ENCODE measurements at places on chromosomes 5 and 9.

- DNase-seq: no peak
These were observed 213.2 kb upstream of the ACTBL2 start for GRCh38 chr5:57695706-57696388.

DNA sequence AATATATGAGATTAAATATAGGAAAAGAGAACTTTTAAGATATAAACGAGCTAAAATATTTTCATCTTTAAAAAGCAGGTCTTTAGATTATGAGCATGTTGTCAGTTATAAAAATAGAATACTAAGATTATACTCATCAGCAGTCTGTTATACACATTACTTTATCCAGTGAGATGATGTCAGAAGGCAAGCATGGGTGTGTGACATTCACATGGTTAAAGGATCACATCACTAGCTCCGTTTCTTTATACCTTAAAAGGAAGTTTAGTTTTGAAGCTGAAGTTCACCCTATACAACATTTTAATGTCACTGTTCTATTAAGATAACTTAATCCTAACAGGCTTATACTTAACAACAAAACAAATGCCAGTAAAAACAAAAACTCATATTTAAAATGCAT lies 59.6 kb downstream of the RICTOR start:
- DNase-seq: peak; percentile 97

GRCh38 chr5:159873680-159874079 lies 42.6 kb upstream of the ADRA1B start:
- DNase-seq: peak; percentile 76

DNA sequence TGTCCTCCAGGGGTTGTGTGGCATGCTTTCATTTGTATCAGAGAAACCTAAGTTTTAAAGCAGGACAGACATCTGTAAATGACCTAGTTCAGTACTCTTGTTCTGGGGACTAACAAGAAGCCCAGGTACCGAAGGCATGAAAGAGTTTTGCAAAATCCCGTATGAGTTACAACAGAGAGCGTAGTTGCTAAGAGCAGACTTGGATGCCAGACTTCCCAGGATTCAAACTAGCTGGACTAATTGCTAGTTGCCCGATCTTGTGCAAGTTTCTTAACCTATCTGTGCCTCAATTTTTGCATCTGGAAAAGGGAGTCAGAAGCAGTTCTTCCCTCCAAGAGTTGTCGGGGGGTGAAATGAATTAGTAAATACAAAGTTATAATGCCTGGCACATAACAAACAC lies 20.9 kb downstream of the FBXL7 start:
- no peak for DNase-seq

GRCh38 chr5:65809817-65810531 lies 88.0 kb downstream of the NLN start:
- DNase-seq: peak; percentile 44
